Caco-2 (cell line): ENCODE measurements at places on chromosomes 6 and 20. TPM values are rescaled to one million over a fixed set of nuclear protein-coding genes. Genes with fewer than 3 reads are reported as not detected.
A peak's percentile ranks its signal among the peaks of the same experiment; 100 is the strongest.

DNA sequence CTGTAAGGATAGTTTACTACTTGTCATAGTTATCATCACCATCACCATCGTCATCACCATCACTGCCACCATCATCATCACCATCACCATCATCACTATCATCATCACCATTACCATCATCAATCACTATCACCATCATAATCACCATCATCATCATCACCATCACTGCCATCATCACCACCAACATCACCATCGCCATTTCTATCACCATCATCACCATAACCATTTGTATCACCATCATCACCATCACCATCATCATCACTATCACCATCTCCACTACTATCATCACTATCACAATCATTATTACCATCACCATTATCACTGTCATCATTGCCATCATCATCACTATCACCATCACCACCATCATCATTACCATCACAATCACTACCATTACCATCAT, 655.5 kb upstream of the DEFB115 start:
- no peaks in the 10 kb centered on the region for H3K4me1 ChIP-seq
- H3K27ac ChIP-seq = no peak overlapping the region
- H3K27me3 ChIP-seq = no peaks in the 10 kb centered on the region
- no peaks in the 10 kb centered on the region for H3K36me3 ChIP-seq
- no peak for DNase-seq
- no peak overlapping the region for H3K4me3 ChIP-seq

- no peak overlapping the region for H3K27ac ChIP-seq
- no peak for DNase-seq
- H3K36me3 ChIP-seq = no peaks in the 10 kb centered on the region
- no peaks in the 10 kb centered on the region for H3K27me3 ChIP-seq
- no peak overlapping the region for H3K4me3 ChIP-seq
Observed at GRCh38 chr6:16804546-16805242, 43.4 kb upstream of the ATXN1 start.

- H3K27me3 ChIP-seq = no peaks in the 10 kb centered on the region; the same call in 1 of the 2 replicates
- no peak for DNase-seq
- H3K4me3 ChIP-seq = no peak overlapping the region
- no peaks in the 10 kb centered on the region for H3K36me3 ChIP-seq
- no peak overlapping the region for H3K27ac ChIP-seq
Observed at GRCh38 chr6:39330057-39330456, 7.6 kb upstream of the KCNK16 start.

DNA sequence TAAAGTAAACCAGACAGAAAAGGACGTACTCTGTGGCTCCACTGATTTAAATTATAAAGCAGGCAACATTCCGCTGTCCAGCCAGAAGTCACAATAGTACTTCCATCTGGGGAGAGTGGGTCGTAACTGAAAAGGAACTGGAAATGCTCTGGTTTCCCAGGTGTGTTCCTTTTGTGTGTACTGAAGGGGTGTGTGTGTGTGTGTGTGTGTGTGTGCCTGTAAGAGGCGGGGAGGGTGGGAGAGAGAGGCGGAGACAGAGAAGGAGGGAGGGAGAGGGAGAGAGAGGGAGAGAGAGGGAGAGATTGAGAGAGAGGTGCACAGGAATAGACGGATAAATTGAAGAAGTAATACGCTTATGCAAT, 178.4 kb upstream of the ZNF184 start:
- H3K27me3 ChIP-seq = no peaks in the 10 kb centered on the region; the same call in 1 of the 2 replicates
- peak overlapping the region; percentile 34 for H3K4me3 ChIP-seq
- H3K4me1 ChIP-seq = no peaks in the 10 kb centered on the region
- H3K36me3 ChIP-seq = no peaks in the 10 kb centered on the region

- no peak overlapping the region for H3K27ac ChIP-seq
- H3K27me3 ChIP-seq = no peaks in the 10 kb centered on the region
- H3K4me1 ChIP-seq = no peaks in the 10 kb centered on the region
- H3K36me3 ChIP-seq = no peaks in the 10 kb centered on the region
- DNase-seq = no peak
- no peak overlapping the region for H3K4me3 ChIP-seq
Observed at GRCh38 chr20:53205046-53205445, 232.9 kb downstream of the TSHZ2 start.

- no peak overlapping the region for H3K27ac ChIP-seq
- DNase-seq = no peak
- no peaks in the 10 kb centered on the region for H3K36me3 ChIP-seq
- no peak overlapping the region for H3K4me3 ChIP-seq
- H3K27me3 ChIP-seq = no peaks in the 10 kb centered on the region
Observed at GRCh38 chr20:51440589-51440988, 101.9 kb downstream of the NFATC2 start.

DNA sequence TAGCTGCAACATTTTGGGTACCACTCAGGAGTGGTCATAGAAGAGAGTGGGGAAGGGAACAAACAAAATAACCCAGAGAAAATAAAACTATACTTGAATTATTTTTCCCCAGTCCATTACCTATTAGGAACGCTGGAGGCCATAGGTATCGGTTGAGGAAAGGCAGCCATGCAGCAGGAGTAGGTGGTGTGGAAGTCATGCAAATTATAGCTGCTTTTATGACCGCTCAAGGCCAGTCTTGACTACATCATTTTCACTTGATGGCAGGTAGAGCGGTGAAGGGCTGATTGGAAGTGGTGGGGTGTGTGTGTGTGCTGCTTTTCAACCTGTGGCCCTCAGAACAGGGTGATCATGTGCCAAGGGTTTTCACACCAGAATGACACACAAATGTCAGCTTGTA, 36.5 kb upstream of the KIF13A start:
- no peaks in the 10 kb centered on the region; the same call in 1 of the 2 replicates for H3K36me3 ChIP-seq
- no peak overlapping the region for H3K4me3 ChIP-seq
- no peaks in the 10 kb centered on the region for H3K27me3 ChIP-seq
- H3K27ac ChIP-seq = peak overlapping the region; percentile 78
- H3K4me1 ChIP-seq = peaks cover 13% of the 10 kb centered on the region

DNA sequence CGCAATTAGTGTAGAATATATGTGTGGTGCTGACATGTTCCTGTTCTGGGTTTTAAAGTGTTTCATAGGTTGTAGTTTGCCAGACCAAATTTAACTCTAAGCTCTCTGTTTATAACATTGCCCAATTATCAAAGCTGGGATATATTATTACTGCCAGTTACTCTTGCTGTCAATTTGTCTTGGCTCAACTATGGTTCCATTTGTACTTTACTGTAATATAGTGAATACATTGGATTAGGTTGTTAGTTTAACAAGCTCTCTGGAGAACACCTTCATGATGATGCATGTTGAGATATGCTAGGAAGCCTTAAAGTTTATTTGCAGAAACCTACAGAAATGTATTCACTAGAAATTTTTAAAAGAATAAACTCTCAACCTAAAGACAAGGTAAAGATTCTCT, 259.6 kb downstream of the ZFAND3 start:
- no peaks in the 10 kb centered on the region; the same call in 1 of the 2 replicates for H3K36me3 ChIP-seq
- H3K4me1 ChIP-seq = peaks cover 8% of the 10 kb centered on the region
- H3K27me3 ChIP-seq = no peaks in the 10 kb centered on the region
- no peak for DNase-seq
- no peak overlapping the region for H3K4me3 ChIP-seq

Gene POM121L2
- not detected in 2 replicates for total RNA-seq

Gene COX4I2
- total RNA-seq = not detected in 2 replicates

Gene SNX3
- 111 and 114 TPM in 2 replicates for total RNA-seq

Gene WFDC10B
- total RNA-seq = not detected in 2 replicates

Gene MATN4
- total RNA-seq = not detected in 2 replicates
